ENCODE measurements at places on chromosomes 1 and 21.

DNA sequence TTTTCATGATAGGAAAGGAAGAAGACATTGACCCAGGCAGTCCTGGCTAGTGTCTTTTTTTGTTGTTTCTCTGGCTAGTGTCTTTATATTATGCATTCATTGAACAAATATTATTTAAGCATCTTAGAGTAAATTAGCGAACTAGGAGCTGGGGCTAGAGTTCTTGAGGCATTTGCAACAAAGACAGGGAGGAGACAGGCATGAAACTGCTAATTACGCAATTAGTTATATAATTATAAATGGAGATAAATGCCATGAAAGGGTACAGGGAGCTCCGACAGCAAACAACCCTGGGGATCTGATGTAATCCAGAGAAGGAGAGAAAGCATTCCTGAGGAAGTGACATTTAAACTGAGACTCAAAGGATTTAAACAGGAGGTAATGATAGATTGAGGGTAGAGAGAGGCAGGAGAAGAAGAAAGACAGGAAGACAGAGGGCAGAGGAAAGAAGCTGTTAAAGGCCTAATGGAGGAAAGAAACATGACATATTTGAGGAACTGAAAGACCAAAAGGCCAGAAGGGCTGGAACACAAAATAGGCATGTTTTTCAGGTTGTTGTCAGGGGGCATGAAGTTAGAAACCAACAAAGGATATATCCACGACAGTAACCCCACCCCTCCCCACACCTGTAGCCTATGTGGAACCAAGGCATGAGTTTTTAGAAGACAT lies 99.5 kb upstream of the GJB5 start:
- DNase-seq: no peak

DNA sequence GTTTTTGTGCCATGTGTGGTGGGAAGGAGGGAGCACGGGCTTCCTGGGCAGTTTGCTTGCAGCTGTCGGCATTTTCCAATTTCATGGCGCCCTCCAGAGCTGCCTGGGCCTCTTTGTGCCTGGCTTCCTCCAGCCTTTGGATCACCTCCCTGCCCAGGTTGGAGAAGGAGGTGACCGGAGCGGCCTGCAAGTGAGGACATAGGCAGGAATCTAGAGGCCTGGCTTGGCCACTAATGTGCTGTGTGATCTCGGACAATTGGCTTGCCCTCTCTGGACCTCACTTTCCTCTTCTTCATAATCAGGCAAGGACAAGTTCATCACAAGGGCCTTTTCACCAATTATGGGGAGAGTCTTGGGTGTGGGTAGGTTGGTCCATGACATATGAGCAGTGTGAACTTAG lies 245.1 kb downstream of the MATN1 start:
- no peak for DNase-seq

DNA sequence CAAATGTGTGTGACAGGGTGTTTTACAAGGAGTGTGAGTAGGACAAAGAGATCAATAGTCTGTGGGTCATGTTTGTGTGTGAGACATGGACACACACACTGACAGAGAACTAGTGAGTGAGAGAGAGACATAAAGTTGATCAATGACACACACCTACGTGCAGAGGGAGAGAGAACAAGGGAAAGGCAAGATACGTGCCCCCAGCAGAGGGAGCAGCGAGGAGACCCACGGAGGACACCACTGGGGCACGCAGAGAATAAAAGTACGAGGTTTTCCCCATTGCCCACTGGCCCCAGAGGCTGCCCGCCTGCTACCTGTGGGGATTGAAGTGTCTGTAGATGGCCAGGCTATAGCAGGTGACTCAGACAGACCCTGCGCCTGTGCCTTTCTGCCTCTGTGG lies 130.2 kb upstream of the CSF3R start:
- DNase-seq: no peak

DNA sequence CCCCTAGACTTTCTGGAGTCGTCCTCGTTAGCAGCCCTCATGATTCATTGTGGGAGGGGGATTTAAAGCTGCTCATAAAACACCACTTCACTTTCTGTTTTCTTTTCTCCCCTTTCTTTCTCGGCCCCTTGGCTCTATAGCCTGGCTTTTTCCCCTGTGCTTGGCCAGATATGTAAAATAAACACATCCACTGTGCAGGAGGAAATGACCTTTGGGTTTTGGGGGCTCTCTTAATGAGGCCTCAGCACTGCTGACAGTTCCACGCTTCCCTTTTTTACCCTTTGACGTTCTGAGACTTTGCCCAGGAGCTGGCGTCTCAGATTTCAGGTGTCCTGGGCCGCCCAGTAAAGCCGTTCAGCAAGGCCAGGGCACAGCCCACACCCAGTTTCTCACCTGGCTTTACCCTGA lies 65.7 kb downstream of the RUNX3 start:
- no peak for DNase-seq

- DNase-seq: no peak
Observed at GRCh38 chr1:51663105-51663504, 46.2 kb downstream of the OSBPL9 start.

- DNase-seq: no peak
Observed at GRCh38 chr1:2811533-2811918, 10.0 kb upstream of the TTC34 start.

All from activated naive CD8-positive, alpha-beta T cell treated with anti-CD3 and anti-CD28 coated beads, Interleukin-2, amount 50 U/mL, for 24 hours (primary cell).